Stimulated activated CD4-positive, alpha-beta T cell treated with anti-CD3 and anti-CD28 coated beads, Interleukin-1b, Interleukin-23, amount 100 ng/mL, for 1 hour (primary cell): ENCODE measurements at places on chromosomes 5 and 9.

DNA sequence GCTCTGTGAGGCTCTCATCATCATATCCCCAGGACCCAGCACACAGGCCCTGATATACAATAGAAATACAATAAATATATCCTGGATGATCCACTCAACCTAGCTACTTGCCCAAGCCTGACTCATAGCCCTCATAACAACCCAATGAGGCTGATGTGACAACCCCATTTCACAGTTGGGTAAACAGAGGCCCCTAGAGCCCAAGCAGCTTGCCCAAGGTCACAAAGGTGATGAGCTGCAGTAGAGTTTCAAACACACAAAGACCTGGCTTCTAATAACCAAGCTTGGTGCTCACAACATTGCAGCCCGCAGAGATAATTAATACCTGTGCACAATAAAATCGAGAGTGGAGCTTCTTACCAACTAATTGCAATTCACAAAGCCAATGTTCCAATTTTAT is 3.2 kb upstream of the AKNA start:
- no peak for DNase-seq

DNA sequence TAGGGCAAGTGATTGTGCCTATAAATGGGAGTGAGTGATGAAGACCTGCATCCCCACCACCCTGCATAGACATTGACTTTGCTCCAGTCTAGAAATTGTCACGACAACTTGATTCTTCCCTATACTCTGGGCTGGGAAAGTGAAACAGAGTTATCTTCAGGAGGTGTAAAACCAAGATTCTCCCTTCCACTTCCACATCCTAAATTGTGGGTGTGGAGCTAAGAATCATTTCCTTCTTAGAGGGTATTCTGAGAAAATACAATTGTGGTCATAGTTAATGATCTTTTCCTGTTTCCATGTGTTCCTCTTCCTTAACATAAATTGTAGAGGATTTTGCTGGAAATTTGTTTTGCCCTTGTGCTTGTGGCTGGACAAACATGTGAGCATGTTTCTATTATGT is 96.8 kb upstream of the PJA2 start:
- no peak for DNase-seq

- no peak for DNase-seq
These were observed 8.7 kb upstream of the GFI1B start for GRCh38 chr9:132969783-132970182.

DNA sequence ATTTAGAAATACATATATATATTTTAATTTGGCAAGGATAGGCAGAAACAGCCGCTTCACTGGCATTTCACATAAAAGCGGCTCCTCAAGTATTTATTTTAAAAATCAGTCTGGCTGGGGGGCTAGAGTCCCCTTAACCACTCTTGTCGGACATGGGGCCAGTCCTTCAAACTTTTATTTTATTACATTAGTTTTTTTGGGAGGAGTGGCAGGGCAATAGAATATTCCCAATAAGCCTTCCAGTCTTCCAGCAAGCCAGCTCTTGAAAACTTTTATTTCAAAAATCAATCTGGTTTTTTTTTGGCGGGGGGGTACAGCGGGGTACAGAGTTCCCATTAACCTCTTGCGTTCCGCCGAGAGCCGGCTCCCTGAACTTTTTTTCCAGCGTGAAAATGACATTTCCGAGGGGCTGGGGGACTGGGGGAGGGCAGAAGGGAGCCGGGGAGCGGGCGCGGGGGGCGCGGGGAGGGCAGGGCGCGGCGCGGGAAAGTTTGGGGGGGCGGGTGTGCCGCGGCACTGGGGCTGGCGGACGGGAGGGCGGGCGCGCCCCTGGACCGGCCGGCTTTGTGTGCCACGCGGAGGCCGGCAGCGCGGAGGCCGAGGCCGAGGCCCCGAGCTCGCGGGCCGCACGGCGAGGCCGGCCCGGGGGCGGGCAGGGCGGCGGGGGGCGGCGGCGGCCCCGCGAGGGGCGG is 504 bp upstream of the ZNF618 start:
- DNase-seq = no peak

DNA sequence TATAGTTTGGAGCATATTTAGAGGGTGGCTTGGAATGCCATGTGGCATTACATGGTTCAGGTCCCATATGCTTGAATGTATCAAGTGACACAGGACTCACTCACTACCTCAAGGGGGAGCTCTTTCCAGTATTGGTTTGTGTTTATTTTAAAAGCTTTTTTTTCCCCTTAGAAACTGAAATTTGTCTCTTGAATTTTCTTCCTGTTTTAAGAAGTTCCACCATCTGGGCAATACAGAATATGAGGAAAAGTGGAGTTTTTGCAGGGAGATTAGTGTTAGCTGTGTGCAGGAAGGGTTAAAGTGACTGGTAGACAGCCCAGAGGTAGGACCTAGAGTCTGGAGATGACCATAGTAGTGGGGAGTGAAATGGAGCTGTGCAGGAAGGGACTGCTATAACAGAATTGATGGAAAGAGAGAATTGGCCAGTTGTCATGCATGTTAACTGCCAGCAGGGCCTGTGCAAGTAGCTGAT is 36.6 kb downstream of the CTNNA1 start:
- DNase-seq = no peak

- DNase-seq = no peak
These were observed 65.4 kb upstream of the ARAP3 start for GRCh38 chr5:141747152-141748141.

DNA sequence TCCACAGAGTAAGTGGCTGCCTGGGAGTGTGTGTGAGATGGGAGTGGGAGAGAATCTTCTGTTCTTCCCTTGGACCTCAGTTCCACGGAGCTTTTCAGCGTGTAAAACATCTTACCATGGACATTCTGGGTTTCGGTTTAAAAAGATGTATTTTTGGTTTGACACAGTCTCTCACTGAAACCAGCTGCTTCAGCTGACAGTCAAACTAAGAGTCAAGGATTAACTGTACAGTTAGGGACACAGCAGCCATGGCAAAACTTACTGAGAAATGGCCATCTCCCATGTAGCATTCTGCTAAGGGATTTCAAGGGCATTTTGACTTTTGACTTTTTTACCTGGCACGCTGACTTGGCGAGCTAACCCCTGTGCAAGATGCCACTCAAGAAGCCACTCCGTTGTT is 93.8 kb upstream of the IL12B start:
- no peak for DNase-seq

DNA sequence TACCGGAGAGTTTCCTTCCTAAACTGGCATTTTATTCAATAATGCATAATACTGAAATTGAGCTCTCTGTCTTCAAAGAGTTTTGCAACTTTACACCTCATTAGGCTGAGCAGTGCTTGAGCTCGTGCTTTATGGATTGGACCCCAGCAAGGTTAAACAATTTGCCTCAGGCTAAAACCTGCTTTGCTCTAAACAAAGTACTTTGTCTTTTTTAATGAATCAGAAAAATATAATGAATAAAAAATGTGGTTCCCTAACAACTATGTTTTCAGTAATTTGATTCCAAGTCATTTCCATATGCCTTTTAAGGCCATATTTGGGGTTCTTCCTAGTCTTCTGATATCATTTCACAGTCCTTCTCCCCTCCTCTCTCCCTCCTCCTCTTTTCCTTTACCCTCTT is 20.0 kb downstream of the ZNF366 start:
- no peak for DNase-seq

DNA sequence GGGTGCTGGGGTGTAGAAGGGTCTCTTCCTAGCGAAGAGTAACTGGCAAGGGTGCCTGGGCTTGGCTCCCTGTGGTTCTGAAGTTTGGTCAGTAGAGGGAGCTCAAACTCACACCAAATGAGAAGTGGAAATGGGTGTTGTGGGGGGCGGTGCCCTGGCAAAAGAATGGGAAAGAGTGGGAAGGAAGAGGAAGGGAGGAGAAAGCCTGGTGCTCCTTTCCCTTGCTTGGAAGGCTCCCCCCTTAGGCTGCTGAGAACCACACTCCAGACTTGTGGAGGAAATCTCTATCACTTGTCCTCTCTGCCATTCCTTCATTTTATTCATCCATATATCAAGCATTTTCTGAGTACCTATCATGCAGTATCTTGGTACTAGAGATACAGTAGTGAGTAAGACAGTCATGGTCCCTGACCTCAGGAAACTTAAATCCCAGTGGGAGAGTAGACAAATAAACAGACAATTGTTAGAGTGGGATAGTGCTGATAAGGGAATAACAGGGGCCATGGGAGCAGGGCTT is 13.0 kb downstream of the SLC4A9 start:
- no peak for DNase-seq

DNA sequence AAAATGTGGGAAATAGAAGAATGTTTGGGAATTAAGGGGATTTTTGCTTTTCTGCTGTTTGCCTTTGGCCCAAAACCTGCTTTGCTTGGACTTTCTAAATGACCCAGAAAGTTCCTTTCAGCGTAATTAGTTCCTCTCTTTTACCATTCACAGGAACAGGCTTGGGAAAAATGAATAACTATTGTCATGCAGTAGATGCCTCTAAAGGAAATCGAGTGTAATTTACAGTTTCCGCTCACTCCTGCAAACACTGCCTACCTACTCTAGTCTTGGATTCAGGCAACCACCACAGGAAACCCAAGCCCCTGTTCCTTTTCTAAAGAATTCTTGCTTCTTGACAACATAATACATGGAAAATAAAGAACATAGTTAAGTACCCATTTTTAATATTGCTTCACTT is 25.0 kb downstream of the TTC23L start:
- DNase-seq = no peak
